CD4-positive, alpha-beta T cell treated with Interleukin-12 subunit alpha and Interleukin-12 subunit beta, for 1 hour (primary cell): ENCODE measurements at places on chromosomes 1 and 21.

DNA sequence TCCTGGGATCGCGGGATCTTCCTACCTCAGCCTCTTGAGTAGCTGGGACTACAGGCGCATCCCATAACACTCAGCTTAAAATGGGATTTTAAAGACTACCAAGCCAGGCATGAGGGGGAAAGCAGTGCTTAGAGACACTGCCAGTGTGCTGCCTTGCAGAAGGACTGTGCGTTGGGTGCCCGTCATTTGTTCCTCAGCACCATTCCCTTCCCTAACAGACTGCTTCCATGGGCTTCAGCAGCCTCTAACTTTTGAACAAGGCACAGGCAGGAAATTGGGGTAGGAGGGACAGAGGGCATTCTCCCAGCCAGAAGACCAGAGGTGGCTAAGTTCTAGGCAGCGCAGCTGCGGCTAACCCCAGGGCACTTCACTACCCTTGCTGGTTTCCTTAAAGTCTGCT is 73.9 kb upstream of the USP24 start:
- no peak for DNase-seq

- no peak for DNase-seq
These were observed 286.9 kb upstream of the RUNX1 start for GRCh38 chr21:35335951-35336446.

GRCh38 chr1:193019442-193020026 is 39.6 kb downstream of the UCHL5 start:
- DNase-seq: peak; percentile 57

- DNase-seq: no peak
These were observed 2.1 kb upstream of the TFF3 start for GRCh38 chr21:42317341-42317741.

GRCh38 chr21:32335601-32336575 is 37.2 kb downstream of the MRAP start:
- no peak for DNase-seq

- peak; percentile 7 for DNase-seq
These were observed 131.8 kb upstream of the NGF start for GRCh38 chr1:115469703-115470476.

DNA sequence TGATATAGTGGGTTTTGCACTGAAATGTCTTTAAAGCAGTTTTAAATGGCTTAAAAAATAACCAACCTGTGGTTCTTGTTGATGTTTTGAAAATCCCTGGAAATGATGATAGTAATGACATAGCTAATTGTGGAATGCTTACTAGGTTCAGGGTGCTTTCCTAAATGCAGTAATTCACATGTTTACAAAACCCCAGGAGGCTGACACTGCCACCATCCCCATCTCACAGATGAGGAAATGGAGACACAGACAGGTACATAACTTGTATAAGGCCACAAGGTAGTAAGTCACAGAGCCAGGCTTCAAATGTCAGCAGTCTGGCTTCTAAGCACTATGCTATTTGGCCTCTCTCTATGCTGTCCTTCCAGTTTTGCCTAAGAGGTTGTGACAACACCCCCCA is 40.6 kb downstream of the C8B start:
- no peak for DNase-seq

GRCh38 chr21:45505416-45506021 is 36.7 kb downstream of the SLC19A1 start:
- no peak for DNase-seq

- DNase-seq: no peak
These were observed 8.8 kb upstream of the PIGC start for GRCh38 chr1:172452536-172453152.

- DNase-seq: no peak
These were observed 380.7 kb downstream of the SEC16B start for GRCh38 chr1:177589166-177589565.

DNA sequence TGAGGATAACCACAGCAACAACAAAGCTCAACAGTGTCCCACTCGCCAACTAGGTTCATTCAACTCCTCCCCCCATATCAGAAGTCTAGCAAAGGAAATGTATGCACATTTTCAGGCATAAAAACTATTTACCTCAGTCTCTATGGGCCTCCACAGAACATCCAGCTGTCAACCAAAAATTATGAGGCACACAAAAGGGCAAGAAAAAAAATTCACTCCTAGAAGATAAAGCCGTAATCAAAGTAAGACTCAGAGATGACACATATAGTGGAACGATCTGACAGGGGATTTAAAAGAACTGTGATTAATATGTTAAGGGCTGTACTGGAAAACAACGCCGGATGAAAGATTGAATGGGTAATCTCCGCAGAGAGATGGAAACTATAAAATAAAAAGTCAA is 158.7 kb downstream of the NTPCR start:
- no peak for DNase-seq

- DNase-seq: no peak
These were observed 235.2 kb downstream of the SDCCAG8 start for GRCh38 chr1:243490748-243491686.

DNA sequence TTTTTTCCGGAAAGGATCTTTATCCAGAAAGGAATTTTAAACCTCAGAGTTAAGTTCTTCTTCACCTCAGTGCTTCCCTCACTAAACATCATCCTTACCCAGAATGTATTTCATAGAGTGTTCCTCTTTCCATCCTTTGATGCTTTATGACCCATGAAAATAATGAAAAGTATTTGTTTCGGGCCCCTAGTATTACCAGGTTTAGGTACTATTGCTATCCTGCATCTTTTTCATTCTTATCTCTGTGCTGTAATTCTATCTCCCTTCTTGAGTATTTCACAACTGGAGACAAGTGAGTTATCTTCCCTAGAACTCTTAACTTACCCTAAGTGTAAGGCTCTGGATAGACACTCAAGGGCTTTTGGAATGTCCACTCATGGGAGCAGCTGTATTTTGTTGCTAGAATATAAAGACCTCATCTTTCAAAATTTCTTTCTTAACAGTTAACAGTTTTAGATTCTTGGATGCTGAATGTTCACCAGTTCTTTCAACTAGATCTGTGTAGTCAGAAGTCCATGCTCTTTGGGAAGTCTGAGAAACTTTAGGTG is 26.2 kb downstream of the UCK2 start:
- DNase-seq: no peak

DNA sequence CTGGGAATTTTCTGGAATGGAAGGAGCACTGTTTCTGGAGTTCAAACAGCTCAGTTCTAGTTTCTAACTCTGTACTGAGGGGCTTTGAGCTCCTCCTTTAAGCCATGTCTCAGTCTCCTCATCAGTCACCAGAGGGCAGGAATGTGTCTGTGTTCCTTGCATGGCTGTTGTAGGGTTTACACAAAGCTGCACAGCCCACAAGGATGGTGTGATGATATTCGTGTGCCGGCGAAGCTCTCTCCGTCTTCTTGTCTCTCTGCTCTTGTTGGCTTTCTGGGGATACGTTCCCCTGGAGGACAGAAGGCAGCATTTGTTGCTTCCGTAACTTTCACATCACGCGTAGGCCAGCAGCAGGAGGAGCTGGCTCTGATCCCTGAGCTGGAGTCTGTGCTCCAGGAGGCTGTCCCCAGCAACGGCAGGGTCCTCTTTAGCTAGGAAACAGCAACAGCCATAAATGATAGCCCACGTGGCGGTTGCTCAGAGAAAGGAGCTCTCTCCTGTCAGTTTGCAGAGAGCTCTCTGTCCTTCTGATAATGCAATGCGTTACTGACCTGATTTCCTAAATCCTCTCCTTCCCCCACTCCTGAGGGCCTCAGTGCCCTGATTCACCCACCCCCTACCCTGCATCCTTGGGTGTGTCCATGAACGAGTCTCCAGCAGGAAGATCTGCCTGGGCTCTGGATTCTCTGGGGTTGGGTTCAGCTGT is 189.2 kb upstream of the VAMP3 start:
- DNase-seq: no peak

DNA sequence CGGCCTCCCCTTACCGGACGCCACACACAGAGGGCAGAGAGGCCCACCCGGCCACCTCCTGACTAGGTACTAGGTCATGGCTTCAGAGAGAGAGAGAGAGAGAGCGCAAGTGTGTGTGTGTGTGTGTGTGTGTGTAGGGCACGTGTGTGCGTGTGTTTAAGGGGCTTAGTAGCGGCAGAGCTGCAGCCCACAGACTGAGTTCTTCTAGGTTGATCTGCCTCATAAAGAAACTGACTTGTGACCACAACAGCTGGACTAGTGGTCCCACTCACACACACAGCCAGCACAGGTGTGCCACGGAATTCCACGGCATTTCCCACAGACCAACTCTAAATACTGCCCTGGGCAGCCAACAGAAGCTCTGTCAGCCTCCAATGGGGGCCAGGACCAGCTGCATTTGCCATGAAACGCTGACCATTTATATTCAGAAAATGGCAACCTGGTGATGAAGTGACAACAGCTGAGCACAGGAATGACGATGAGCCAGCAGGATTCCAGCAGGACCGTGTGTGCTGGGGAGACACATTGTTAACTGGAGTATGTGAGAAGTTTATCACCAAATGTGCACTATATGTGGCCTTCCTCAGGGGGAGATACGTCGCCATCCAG is 38.8 kb upstream of the GPR153 start:
- no peak for DNase-seq

GRCh38 chr1:236837897-236838296 is 42.8 kb downstream of the MTR start:
- no peak for DNase-seq

GRCh38 chr21:28154121-28154520 is 838.6 kb downstream of the LTN1 start:
- no peak for DNase-seq

GRCh38 chr1:19708567-19709110 is 44.0 kb downstream of the HTR6 start:
- DNase-seq: no peak

DNA sequence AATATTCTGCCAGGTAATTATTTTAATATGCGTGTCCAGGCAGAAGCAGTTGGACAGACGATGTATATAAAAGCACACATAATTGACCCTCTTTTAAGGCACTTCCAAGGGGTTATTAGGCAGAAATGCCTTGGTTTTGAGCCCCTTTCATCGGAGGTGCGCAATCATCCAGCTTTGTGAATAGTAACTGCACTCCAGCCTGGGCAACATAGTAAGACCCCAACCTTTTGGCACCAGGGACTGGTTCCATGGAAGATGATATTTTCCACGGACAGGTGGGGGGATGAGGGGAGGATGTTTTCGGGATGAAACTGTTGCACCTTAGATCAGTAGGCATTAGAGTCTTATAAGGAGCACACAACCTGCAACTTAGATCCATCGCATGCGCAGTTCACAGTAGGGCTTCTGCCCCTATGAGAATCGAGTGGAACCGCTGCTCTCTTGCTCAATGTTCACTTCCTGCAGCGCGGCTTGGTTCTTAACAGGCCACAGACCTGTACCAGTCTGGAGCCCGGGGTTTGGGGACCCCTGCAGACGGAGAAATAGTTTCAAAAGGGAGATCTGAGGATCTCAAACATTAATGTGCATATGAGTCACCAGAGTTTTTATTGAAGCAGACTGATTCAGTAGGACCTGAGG is 1.8 kb upstream of the MCOLN2 start:
- peak; percentile 55 for DNase-seq

GRCh38 chr1:47367651-47368050 is 34.1 kb downstream of the CMPK1 start:
- no peak for DNase-seq

DNA sequence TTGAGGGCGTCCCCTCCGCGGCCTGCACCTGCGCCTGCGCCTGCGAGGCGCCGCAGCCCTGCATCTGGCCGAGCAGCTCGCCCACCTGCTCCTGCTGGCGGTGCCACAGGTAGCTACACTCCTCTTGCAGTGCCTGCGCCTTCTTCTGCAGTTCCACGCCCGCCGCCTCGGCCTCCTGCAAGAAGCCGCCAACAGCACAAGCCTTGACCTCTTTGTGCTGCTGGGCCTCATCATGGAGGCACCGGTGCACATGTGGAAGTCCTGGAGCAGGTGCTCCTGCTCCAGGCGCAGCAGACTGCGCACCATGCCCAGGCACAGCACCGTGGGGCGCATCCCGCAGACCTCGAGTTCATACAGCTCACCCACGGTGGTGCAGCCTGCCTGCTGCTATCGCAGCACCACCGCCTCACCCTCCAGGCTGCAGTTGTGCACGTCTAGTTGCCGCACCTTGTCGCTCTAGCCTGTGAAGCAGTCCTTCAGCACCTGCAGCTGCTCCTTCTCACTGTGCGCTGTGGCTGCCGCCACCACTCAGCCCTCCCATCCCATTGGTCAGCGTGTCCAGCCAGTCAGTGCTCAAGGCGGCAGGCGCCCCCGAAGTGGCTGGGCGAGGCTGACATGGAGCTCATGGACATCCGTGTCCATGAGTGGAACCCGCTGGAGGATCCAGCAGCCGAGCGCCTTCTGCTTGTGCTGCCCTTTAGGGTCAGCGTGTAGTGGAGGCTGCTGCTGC is 12.2 kb upstream of the CD2 start:
- no peak for DNase-seq

DNA sequence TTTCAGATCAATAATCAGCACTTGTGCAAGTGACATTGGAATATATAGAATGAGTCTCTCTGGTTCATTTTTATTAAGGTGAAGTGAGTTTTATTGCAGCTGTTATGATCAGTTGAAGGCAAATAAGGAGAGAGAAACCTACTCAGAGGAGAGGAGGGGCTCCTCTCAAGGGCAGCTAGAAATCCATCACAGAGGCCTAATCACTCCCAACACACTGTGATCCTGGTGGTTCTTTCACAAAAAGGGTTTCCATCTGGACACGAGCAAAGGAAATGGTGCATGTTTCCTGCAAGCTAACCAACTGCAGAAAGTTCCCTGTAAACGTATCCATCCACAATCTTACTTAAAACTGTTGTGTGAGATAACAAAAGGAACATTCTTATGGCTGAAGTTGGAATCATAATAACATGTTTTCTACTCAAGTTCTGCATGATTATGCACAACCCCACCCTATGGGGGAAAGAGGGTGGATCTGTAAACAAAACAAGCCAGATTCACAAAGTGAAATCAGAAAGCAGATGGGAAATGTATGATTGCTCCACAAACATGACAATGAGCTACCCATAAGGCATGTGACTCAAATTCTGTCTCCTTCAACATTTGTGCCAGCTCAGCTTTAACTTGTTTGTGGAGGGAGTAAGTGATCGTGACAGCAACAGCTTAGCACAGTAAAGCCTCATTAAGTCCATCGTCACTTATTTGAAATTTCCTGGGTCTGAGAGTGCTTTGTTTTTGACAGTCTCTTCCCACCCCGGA is 141.2 kb upstream of the ST6GALNAC5 start:
- no peak for DNase-seq

DNA sequence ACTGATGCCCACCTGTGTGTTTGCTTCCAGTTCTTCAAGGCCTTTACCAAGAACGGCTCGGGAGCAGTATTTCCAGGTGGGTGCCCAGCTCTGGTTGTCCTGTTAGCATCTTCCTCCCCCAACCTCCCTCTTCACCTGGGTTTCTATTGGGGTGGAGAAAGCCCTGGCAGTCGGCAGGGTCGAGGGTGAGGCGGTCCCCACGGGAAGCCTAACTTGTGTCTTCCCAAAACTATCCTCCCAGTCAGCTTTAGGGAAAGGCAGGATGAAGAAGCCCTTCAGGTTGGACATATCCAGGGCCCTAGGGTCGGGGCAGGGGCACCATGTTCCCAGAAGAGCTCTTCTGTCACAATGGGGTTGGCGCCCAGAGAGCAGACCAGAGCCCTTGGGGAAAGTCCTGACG is 20.6 kb downstream of the QSOX1 start:
- no peak for DNase-seq

GRCh38 chr1:87791931-87792740 is 463.5 kb downstream of the LMO4 start:
- no peak for DNase-seq

GRCh38 chr1:183817576-183818288 is 12.8 kb downstream of the RGL1 start:
- no peak for DNase-seq
